ENCODE measurements at places on chromosomes 13 and 19.

GRCh38 chr13:30156826-30157615, 150.3 kb downstream of the KATNAL1 start:
- no peak for DNase-seq

DNA sequence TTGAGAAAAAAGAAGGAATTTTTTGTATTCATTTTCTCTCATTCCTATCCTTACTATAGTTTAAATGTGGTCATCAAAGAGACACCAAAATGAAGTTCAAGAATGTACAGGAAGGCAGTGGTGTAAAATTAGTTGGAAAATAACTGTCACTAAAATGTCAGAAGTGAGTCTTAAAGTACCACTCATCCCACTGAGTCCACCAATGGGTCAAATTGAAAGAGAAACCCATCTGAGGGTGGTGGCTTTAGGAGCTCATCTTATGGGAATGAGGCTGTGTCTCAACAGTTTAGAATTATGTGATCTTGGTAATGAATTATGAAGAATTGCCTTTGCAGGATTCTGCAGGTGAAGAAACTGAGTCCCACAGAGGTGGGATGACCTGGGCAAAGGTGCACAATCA, 403.5 kb downstream of the FGF9 start:
- no peak for DNase-seq

DNA sequence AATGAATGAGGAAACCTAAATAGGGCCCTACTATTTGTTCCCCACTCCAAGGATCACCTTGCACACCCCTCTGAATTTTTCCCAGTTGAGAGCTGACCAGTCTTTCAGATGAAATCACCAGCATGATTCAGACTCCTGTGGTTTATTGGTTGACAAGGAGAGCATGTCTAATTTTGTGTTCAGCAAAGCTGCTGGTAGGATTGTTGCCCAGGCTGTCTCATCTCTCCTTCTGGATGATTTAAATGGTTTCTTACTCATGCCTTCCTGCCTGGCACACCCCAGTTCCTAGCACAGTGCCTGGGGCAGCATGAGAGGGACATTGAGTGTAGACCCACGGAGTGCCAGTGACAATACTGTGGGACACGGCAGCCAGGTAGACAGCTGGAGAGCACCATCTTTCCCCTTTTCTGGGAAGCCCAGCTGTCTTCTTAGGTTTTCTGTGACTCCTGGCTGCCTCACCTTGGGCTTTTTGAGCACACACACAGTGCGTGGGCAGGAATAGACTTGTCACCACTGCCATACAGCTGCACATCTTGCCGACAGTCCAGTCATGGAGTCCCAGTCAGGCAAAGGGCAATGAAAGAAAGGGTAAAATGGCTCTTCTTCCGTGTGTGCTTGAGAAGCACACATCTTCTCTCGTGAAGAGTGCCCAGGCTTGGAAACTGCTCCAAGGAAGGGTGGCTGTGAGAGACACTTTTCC, 12.3 kb downstream of the FGF9 start:
- DNase-seq, result no peak

- DNase-seq, result no peak
Measured at GRCh38 chr13:19961489-19961888, 3.0 kb downstream of the ZMYM2 start.

- DNase-seq, result no peak
Measured at GRCh38 chr13:29005763-29006120, 185.6 kb downstream of the MTUS2 start.

DNA sequence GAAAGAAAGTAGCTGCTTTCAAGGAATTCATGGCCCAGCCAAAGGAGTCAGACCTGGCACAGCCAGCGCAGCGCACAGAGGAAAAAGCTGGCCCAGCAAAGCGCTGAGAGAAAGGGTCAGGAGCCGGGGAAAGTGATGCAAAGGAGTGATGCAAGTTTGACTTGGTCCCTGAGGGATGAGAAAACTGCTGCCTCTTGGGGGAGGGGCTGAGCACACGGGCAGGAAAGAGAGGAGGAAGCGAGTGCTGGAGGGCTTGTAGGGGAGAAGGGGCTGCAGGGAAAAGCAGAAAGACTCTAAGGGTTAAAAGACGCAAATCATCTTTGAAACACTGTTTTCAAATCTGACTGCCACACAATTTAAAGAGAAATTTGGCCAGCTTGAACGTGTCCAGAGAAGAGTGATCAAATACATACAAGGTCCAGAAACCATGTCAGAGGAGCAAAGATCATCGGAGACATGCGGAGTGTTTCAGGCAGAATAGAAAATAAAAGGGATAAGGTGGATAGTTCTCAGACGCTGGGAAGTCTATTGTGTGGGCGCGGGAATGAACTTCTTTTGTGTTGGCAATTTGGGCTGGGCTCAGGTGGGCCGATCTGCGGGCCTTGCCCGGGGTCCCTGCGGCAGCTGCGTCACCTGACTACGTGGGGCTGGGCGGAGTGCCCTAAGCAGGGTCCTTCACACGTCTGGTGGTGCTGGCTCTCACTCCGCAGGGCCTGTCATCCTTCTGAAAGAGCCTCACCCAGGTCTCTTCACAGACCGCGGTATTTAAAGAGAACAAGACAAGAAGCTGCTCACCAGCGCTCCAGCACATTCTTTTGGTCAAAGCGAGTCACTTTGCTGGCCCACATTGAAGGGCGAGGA, 18.1 kb downstream of the N4BP2L1 start:
- DNase-seq, result no peak

- peak; percentile 54 for DNase-seq
Measured at GRCh38 chr19:51703575-51704515, 10.7 kb downstream of the SPACA6 start.

GRCh38 chr19:5364674-5365073, 24.1 kb upstream of the PTPRS start:
- DNase-seq, result no peak

DNA sequence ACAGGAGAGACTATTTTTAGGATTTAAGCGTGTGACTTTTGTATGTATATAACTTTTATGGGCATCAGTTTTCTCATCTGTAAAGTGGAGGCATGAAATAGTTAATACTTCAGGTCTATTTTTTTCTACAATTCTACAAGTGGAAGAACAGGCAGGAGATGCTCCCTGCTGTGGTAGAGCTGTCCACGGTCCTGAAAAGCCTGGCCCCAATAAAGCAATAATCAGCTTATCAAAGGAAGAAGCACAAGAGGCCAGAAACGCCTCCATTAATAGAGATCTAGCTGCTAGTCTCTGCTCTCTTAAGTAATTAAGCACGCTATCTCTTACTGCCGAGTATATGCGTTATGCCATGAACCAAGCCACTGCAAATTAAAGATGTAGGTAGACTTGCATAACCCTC, 28.0 kb upstream of the WASF3 start:
- peak; percentile 34 for DNase-seq

DNA sequence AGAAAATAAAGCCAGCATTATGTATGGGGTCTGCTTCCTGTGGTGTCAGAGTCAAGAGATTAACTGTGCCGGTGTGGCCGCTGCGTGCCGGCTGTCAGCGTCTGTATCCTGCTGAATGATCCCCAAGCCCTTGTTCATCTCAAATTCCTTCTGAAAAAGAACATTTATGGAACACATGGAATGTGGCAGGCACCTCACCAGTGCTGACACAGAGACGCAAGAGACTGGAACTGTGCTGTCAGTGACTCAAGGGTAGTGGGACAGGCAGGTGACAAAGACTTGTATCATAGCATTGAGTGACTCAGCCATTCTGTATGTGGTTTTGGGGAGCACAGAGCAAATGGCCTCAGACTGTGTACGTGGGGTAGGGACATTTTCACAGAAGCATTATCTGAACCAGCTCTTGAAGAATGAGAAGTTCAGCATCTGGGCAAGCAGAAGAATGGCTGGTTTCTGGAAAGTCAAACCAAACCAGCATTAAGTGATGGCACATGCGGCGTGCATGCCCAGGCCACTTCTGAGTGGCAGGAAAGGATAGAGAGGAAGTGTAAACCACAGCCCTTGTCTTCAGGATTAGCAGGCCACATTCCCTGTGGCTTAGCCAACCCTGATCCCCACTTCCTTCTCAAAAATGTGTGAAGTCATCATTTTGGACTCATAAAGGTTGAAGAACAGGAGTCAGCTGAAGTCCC, 54.0 kb upstream of the IRS2 start:
- peak; percentile 48 for DNase-seq

GRCh38 chr19:49128545-49129237, 9.3 kb downstream of the PPFIA3 start:
- DNase-seq, result no peak

- DNase-seq, result no peak
Measured at GRCh38 chr13:112434937-112435523, 58.9 kb downstream of the SPACA7 start.

- DNase-seq, result no peak
Measured at GRCh38 chr13:77034881-77035280, 7.9 kb upstream of the FBXL3 start.

- DNase-seq, result no peak
Measured at GRCh38 chr13:52926971-52927370, 78.5 kb upstream of the PCDH8 start.

GRCh38 chr19:39308531-39309304, 11.9 kb downstream of the LRFN1 start:
- no peak for DNase-seq

- DNase-seq, result peak; percentile 86
Measured at GRCh38 chr19:13847407-13848339, 29.3 kb upstream of the NANOS3 start.

DNA sequence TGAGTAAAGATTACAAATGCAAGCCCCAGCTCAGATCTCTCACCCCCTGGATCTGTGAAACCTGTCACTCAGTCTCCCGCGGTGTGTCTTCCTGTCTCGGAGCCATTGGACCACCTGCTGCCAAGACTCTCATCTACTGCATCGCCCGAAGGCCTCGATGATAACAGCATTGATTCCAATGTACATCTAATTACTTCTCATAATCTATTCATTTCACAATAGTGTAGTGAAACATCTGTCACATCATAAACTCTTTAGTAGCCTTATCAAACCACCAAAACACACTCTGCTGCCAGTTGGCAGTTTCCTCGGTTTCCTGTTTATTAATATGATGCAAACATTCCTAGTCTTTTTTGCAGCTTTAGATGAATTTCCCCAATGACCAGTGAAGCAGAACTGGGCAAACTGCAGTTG, 220.3 kb downstream of the POU4F1 start:
- DNase-seq, result no peak

DNA sequence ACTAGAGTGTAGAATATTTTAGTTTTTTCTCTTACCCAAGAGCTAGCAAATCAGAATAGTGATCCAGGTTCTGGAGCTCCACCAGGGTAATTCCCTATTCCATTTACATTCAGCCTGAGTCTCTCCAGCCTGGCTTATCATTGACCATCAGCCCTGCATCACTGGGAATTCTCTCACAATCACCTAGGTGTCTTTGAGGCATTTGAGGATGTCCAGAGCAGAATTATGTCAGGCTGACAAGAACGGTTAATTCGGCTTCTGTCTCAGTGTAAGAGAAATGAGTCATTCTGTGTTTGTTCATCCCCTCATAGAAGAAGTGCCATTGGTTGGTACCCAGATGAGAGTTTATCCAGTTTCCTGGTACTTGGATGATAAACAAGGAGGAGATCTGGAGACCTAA, 180.5 kb downstream of the ZNF737 start:
- DNase-seq, result no peak

DNA sequence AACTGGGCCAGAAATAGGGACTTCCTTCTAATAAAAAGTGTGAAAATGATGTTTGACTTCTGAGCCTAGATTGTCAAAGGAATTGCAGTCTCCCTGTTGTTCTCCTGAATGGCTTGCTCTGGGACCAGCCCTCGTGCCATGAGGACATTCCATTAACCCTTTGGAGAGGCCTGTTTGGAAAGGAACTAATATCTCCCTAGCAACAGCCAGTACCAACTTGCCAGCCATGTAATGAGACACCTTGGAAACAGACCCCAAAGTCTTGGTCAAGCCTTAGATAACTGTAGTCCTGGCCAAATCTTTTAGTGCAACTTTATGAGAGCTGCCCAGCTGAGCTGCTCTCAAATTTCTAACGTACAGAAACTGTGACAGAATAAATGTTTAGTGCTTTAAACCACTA, 8.2 kb upstream of the SIAH3 start:
- DNase-seq, result no peak

- DNase-seq, result no peak
Measured at GRCh38 chr13:98994896-98995295, 17.0 kb upstream of the DOCK9 start.

DNA sequence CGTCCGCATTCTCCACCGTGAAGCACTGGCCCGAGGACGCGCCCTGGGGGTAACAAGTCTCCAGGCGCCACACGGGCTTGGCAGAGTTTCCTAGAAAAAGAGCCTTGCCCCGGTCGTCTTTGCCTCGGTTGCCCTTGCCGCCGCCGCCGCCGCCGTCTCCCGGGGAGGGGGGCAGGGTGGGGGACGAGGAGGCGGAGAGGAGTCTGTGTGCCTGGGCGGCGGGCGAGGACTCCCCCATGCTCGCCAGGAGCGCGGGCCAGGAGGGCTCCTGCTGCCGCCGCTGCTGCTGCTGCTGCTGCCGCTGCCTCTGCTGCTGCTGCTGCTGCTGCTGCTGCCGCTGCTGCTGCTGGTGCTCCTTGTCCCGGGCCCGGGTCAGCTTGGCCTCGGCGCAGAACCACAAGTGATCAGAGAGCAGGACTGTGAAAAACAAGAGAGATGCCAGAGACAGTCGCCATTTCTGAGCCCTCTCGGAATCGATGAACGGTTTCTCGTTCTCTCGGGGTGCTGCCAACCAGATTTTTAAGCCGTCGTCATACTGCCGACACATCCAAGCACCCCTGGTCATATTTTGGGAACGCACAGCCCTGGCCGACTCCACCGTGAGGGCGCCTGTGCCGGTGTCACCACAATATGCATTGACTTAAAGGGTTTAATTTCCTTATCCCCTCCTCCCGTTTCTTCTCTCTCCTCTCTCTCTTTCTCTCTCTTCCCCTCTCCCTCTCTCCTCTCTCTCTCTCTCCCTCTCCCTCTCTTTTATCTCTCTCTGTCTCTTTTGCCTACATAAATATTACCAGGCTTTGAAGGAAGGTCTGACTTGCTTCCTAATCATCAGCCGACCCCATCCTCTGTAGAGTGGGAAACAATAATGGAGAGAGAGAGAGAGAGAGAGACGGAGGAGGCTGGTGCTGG, 349.1 kb downstream of the LIG4 start:
- no peak for DNase-seq

- no peak for DNase-seq
Measured at GRCh38 chr13:70668293-70668692, 560.0 kb upstream of the KLHL1 start.

- no peak for DNase-seq
Measured at GRCh38 chr13:51920786-51921185, 59.0 kb downstream of the CCDC70 start.

- no peak for DNase-seq
Measured at GRCh38 chr13:83201506-83201905, 680.8 kb downstream of the SLITRK1 start.

Data from HTR-8/SVneo (cell line).